Mesenteric fat pad (tissue), 1 donor: ENCODE measurements at places on chromosomes 11 and 22. TPM values are rescaled to one million over a fixed set of nuclear protein-coding genes. Genes with fewer than 3 reads are reported as not detected.

- no peak for DNase-seq
Measured at GRCh38 chr11:134791102-134791501, 379.1 kb upstream of the B3GAT1 start.

GRCh38 chr11:14189874-14190273 lies 169.1 kb downstream of the RRAS2 start:
- DNase-seq: no peak

DNA sequence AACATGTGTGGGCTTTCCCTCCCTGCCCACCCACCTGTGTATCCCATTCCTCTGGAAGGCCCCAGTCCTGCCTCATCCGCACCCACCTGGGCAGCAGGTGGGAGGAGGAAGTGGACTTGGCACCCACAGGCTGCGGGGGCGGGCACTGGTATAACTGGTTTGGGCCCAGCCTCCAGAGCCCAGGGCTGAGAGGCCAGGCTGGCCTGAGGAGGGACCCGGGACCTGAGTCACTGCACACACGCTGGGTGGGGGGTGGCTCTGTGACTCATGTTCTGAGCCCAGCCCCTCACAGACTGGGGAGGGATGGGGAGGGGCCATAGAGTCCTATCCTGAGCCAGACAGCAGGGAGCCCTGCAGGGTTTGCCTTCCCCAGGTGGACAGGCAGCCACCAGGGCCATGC lies 16.7 kb downstream of the PHLDA2 start:
- DNase-seq: no peak

DNA sequence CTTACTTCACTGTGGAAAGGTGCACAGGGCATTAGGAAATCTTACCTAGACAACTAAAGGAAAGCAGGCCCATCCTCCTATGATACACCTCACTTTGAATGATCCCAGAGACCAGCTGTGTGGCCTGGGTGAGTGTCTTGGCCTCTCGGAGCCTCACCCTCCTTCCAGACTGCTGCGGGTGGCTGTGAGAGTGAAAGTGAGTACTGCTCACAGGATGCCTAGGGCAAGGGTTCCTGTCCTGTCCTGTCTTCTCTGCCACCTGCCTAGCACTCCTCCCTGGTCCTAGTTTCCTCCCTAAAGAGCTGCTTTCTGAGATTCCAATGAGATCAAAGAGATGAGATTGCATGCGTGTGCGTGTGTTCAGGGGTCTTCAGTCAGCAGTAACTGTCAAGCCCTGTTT lies 19.5 kb upstream of the ADORA2A start:
- DNase-seq: no peak

GRCh38 chr22:38881997-38882879 lies 10.2 kb upstream of the CBX6 start:
- DNase-seq: no peak

DNA sequence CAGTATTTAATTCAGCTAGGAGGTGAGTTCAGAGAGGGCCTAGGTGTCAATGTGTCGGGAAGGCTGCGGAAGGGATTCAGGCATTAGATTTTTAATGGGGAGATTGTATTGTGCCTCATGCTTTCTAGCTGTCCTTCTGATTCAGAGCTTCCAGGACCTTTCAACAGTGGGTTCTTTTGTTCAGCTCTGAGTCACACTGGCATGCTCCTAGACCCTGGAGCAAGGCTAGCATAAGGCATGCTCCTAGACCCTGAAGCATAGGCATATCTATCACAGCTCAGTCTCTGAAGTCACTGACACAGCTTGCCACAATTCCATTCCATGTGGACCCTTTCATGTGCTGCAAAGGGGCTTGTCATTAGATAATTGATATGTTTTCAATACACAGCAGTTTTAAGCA lies 396.9 kb downstream of the RAB38 start:
- no peak for DNase-seq

DNA sequence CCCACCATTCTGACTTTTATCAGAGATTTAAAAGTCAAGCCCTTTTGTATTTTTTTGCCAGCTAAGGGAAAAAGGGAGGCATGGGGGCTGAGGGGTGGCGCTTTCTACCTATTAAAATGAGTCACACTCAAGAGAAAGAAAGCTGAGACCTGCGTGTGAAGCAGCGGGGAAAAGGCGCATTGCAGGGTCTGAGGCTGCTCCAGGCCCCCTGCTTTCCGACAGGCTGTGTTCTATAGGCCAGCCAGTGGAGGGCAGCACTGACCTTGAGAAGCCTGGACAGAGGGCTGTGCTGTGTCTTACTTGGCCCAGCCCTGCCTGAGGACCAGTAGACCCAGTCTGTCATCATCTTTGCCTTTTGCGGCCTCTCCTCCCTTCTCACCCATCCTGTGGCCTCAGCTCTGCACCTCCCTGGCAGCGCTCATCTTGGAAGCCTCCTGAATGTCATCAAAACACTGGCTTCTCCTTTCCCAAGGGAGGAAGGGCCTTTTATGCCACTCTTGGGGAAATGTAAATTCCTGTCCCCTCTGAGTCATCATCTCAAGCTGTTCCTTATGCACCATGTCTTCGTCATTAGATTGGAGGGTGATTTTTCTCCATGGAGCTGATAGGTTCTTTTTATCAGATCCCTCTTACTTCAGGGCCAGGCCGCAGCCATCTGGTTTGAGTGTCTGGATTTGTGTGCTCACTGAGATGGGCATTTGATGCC lies 12.6 kb upstream of the MAPK8IP1 start:
- no peak for DNase-seq

DNA sequence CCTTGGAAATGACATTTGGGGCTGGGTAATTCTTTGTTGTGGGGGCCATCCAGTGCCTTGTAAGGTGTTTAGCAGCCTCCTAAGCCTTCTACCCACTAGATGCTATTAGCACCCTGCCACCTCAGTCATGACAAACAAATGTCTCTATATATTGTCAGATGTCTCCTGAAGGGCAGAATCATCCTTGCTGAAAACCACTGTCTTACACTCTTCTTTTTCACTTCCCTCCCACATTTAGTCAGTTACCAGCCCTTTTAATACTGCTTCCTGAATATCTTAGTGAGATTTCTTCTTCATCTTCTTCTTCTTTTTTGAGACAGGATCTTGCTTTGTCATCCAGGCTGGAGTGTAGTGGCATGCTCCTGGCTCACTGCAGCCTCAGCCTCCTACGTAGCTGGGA lies 33.1 kb downstream of the TNRC6B start:
- no peak for DNase-seq

- DNase-seq: no peak
Measured at GRCh38 chr11:94325681-94326080, 21.3 kb downstream of the IZUMO1R start.

GRCh38 chr22:40957601-40958000 lies 6.4 kb downstream of the RBX1 start:
- DNase-seq: peak; percentile 57

- DNase-seq: peak; percentile 14
Measured at GRCh38 chr11:221539-221938, 14.0 kb downstream of the RIC8A start.

DNA sequence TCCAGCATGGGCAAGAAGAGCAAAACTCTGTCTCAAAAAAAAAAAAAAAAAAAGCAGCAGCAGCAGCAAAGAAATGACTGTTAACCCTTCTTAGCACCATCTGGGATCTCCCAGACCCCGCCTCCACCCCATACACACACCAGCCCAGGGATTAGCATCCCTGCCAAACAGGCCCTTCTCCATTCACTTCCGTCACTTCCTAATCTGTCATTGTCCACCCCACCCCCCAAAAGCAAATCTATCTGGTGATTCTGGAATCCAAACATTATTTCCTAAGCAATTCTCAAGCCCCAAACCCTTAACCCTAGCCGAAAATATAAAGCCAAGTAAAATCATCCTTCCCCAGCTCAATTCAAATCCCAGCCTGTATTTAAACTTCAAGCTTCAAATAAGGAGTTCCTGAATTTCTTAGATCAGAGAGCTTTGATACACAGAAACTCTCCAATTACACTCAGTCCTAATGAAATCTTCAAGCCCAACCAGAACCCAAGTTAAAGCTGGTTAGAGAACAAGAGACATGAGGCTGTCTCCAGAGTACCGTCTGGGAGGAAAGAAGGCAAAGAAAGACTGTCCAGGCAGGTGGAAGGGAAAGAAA lies 6.0 kb upstream of the AHNAK start:
- no peak for DNase-seq

- DNase-seq: no peak
Measured at GRCh38 chr22:44335903-44336803, 23.4 kb upstream of the SHISAL1 start.

DNA sequence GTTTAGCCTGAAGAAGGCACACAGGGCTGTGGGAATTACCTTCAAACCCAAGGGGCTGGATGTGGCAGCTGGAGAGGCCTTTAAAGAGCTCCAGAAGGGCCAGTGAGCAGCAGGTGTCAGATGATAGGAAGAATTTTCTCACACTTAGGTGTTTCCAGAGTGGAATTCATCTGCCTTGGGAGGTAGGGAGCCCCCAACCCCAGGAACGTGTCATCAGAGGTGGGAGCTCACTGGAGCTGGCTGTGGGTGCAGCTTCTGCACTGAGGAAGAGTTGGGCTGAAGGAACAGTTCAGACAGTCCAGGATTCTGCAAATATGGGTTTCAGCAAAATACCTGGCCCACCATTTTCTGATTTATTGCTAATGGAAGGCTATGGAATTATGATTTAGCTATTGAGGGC lies 119.5 kb upstream of the LMO1 start:
- no peak for DNase-seq

- no peak for DNase-seq
Measured at GRCh38 chr11:86978247-86978646, 23.1 kb upstream of the FZD4 start.

- no peak for DNase-seq
Measured at GRCh38 chr11:101692980-101693379, 109.2 kb upstream of the TRPC6 start.

- DNase-seq: no peak
Measured at GRCh38 chr11:72747289-72747855, 4.8 kb downstream of the ARAP1 start.

- no peak for DNase-seq
Measured at GRCh38 chr11:96579656-96580055, 189.8 kb downstream of the JRKL start.

- DNase-seq: no peak
Measured at GRCh38 chr11:25938952-25939351, 393.0 kb upstream of the ANO3 start.

DNA sequence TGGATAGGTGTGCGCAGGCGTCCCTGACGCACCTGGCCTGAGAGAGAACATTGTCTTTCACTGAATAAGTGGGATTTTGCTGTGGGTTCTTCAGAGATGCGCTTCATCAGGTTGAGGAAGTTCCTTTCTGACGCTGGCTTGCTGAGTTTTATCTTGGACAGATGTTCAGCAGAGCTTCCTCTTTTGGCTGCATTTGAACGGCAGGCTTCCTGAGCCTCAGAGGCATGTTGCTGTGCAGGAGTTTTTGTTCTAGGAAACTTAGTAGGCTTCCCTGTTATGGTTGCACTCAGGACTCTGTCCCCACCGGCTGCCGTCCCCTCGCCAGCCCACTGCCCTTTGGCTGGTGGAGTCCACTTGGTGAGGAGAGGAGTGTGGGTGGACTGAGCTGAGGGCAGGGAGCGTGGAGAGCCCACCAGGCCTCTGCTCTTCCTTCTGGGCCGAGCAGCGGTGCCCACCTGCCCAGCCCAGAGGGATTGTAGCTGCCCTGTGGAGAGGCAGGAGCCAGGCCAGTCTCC lies 17.2 kb downstream of the FRMD8 start:
- DNase-seq: no peak

- DNase-seq: no peak
Measured at GRCh38 chr11:79956061-79956460, 515.2 kb upstream of the TENM4 start.

DNA sequence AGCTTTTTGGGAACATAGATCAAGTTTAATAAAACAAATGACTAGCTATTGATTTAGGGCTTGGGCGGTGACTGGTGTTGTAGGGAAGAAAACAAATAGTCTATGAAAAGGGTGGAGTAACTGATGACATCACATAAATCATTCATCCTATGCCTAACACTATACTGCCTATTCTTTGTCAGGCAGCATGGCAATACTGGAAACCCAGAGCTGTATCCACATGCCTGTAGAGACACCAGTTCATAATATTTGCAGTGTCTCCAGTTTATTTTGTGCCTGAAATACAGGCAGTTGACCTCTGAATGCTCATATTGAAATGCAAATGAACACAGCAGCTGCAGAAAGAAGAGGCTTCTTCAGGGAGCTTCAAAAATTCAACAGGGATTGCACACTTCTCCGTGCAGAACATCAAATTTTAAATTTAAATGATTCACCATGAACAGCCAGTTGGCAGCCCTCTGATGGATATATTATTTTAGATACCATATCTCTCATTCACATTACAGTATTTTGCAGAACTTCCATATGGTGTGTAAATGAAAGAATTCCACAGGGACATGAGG lies 283.1 kb upstream of the CTSC start:
- no peak for DNase-seq

DNA sequence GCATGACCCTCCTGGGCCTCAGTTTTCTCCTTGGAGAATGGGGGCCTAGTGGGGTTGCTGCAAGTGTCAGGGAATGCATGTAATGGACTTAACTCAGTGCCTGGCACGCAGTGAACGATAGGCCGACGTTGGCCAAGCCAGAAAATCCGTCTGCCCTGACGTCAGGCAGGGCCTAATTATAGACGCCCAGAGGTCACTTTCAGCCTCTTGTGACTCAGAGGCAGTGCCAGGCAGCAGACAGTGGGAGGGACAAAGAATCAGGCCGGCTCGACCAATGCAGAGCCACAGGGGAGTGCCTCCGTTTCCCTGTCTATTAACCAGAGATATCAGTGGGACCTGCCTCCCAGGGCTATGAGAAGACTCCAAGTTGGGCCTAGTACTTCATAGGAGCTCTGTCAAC lies 115.0 kb downstream of the MN1 start:
- no peak for DNase-seq

DNA sequence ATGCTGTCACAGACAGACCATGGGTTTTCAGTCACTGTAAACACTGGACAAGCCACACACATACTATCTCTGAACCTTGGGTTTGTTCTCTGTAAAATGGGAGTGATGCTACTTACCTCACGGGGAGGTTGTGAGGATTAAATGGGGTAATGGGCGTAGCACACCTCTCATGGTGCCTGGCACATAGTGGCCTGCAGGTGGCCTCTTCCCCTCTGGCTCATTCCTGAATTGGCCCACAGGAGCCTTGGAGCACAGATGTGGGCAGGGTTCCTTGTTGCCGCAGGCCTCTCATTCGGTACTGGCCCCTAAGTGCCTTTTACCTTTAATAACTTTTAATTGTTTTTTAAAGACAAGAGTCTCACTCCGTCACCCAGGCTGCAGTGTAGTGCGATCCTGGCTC lies 11.7 kb downstream of the MICAL2 start:
- no peak for DNase-seq

DNA sequence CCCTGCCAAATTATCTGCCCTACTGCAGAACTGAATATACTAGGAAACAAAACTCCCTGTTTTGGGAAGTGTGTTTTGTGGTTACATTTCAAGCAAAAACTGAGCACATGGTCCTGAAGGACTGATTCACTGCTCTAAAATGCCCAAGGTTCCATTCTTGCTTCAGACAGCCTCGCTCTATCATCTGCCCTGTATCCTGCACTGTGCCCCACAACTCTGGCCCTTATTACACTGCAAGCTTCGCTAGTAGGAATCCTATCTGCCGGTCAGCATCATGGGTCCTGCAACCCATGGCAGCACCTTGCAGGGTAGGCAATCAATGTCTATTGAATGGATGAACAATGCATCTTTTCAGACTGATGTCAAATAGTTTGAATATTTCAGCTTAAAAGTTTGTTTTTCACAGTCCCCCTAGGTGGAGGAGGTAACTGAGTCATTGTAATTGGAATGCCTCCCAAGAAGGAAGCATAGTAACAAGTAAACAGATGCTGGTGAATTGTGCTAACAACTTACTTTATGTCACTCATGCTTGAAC lies 21.3 kb downstream of the LAYN start:
- no peak for DNase-seq

KCNJ5 gene
- total RNA-seq: 4.6 TPM

NAALAD2 gene
- 2.7 TPM for total RNA-seq

DNAJB13 gene
- total RNA-seq: not detected

USP2 gene
- 4.2 TPM for total RNA-seq

CRYBB3 gene
- total RNA-seq: not detected

OR2AG2 gene
- total RNA-seq: 0.06 TPM

TNKS1BP1 gene
- total RNA-seq: 236 TPM
